ENCODE measurements at places on chromosomes 6 and 20. TPM values are rescaled to one million over a fixed set of nuclear protein-coding genes. Genes with fewer than 3 reads are reported as not detected.

TREML2 gene
- 0.78 TPM for total RNA-seq

BPIFA1 gene
- not detected for total RNA-seq

MPC1 gene
- total RNA-seq, result 17.4 TPM

TMC2 gene
- total RNA-seq, result not detected

TGM3 gene
- total RNA-seq, result not detected

MCHR2 gene
- total RNA-seq, result not detected

MICB gene
- total RNA-seq, result 14.3 TPM

GRCh38 chr20:58993332-58994248 is 12.5 kb downstream of the NELFCD start:
- no peak for DNase-seq

DNA sequence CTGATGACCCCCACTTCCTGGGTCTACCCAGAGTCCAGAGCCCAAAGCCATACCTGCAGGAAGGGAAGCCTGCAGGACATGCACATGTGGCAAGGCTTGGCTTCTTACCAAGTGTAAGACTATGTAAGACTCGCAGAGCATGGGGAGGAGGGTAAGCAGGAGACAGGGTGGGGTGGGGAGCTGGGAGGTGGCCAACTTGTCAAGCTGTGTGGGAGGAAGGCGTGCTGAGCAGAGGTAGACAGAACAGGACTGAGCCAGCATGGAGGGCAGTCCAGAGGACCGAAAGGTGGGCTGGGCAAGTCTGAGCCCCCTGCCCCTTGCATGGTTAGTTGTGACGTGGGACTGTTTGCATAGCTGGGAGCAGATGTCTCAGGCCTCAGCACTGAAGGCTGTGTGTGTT is 53.4 kb upstream of the RNF24 start:
- no peak for DNase-seq

DNA sequence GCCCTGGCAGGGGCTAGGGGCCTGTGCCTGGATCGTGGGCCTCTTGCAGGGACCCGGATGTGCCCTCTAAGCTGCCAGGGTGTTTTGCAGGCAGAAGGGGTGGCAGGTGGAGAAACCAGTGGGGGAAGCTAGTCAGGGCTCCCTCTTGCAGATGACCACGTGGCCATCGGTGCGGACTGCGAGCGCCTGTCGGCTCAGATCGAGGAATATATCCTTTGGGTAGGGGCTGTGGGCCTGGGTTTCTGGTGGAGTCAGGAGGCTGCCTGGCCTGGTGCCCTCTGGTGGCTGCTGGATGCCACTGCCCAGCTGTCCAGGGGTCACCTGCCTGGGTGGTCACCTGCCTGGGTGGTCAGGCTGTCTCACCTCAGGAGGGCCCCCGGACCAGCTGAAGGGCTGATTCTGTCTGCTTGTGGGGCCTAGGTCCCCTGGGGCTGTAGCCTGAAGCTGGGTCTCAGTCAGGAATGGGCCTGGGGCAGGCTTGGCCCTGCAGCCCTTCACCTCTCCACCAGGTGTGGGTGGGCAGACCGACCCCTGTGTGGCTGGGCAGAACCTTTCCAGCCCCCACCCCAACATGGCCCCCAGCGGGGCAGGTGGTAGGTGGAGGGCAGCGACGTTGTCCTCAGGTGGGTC is 6.7 kb downstream of the TCEA2 start:
- DNase-seq, result peak; percentile 47

DNA sequence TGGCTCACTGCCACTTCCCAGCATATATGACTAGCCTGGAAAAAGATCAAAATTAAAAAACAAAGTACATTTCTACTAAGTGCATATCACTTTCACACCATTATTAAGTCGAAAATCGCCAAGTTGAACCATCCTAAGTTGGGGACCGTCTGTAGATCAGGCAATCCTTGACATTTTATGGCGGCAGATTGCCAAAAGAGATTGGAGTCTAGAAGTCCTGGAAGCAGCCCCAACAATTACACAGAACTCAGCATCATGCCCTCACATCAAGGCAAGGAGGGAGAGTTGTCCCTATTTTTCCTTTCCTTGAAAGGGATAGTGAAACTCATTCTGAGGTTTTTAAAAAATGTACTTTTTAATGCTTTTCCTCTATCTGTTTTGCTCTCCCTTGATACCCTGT is 30.7 kb downstream of the SLC22A3 start:
- no peak for DNase-seq

- peak; percentile 41 for DNase-seq
Measured at GRCh38 chr6:41200296-41200900, 551 bp downstream of the TREML2 start.

GRCh38 chr6:28336284-28337120 is 554 bp upstream of the ZSCAN31 start:
- no peak for DNase-seq

GRCh38 chr6:124868481-124868880 is 93.8 kb upstream of the RNF217 start:
- no peak for DNase-seq

- DNase-seq, result no peak
Measured at GRCh38 chr6:127566651-127567050, 10.3 kb upstream of the C6orf58 start.

GRCh38 chr20:32922466-32922865 is 63.7 kb downstream of the EFCAB8 start:
- DNase-seq, result no peak

DNA sequence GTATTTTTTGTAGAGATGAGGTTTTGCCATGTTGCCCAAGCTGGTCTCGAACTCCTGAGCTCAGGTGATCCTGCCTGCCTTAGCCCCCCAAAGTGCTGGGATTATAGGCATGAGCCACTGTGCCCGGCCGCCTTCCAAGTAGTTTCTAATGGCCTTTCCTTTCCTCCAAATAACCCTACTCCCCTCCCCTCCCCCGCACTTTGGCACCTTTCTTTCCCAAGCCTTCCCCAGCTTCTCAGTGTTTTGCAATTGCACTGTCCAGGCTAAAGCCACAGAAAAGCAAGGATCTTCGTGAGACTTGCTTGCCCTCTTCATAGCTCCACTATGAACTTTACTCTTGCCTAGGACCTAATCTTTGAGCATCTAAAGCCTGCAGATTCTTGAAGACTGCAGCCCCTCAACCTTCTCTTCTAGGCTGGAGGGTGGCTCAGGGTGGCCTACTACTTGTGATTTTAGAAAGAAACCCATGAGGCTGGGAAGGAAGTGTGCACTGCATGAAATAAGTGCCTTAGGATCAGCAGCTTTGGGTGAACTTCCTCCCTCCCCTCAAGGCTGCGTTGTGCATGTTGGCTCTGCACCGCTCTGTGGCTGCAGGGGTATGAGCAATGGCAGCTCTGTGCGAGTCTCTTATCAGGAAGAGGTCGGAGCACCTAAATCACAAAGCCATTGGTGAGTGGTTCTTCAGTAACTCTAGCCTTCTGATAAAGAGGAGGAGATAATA is 152.4 kb upstream of the SNX9 start:
- DNase-seq, result no peak

DNA sequence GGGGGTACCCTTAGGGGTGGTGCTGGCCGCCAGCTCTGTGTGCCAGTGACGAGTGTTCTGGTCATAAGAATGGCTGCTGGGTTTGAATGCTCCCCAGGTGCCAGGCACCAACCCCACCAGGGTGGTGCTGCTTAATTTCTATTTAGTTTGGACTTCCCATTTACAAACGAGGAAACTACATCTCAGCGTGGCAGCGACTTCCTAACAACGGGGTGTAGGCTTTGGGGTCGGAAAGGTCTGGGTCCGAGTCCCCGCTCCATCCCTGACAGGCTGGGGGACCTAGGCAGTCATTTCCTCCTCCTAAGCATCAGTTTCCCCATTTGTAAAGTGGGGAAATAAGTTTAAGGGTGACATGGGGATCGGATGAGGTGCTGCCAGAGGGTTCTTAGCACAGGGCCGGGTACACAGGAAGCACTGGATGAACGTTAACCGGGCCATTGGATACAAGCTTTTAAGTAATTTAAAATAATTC is 30.3 kb downstream of the CEBPB start:
- DNase-seq, result no peak

GRCh38 chr6:160979061-160979708 is 12.4 kb upstream of the MAP3K4 start:
- no peak for DNase-seq

GRCh38 chr6:150987371-150987828 is 121.9 kb downstream of the MTHFD1L start:
- DNase-seq, result peak; percentile 58

GRCh38 chr6:168724033-168724432 is 283.0 kb downstream of the SMOC2 start:
- no peak for DNase-seq

- DNase-seq, result no peak
Measured at GRCh38 chr6:153624528-153624927, 414.5 kb upstream of the OPRM1 start.

DNA sequence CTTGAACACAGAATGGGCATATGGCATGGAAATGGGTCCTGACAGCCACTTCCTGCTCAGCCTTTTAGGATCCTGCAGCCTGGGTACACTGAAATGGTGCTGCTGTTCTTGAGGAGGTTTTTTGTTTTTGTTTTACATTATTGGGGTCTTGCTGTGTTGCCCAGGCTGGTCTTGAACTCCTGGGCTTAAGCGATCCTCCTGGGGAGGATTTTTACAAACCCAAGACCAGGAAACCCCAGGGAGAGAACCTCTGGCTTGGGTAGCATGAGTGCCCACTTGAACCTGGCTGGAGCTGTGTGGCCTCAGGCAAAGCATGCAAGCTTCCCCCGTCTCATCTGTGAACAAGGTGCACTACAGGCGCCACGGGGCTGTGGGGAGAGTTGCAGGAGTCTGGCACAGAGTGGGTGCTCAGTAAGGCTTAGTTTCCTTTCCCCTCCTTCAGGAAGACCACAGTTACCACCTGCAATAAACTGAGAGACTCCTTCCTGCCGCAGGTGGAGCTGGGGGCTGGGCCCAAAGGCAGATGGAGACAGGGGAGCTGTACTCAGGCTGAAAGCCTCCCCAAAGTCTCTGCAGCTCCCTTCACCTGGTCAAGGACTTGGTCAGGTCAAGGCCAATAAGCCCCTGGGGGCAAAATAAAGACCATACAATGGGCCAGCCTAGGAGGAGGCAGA is 1.8 kb downstream of the SLA2 start:
- peak; percentile 78 for DNase-seq

DNA sequence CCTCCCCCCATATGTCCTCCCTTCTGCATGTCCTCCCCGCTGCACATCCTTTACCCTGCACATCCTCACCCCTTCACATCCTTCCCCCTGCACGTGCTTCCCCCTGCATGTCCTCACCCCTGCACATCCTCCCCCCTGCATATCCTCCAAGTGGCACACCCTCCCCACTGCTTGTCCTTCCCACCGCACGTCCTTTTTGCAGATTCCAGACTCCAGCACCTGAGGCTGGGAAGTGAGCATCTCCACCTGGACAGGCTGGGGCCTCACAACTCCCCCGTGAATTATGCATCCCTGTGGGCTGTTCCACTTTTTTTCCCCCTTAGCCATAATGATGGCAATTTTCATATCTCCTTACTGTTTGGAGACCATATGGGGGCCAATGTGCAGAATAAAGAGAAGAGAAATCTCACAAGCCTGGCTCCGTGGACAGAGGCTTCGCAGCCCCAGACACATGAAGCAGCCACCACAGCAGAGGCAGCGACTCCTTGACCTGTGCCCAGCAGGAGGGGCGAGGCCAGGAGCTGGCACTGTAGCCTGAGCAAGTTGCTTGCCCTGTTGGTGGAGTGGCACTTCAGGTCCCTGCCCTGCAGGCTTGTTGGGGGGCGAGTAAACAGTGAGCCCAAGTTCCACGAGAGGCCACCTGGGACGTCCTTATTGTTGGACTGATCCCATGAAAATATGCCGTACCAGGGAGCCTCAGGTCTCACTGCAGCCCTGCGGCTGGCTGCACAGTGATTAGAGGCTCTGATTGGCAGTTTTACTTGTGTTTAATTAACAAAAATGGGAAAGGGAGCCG is 113.1 kb downstream of the SYNDIG1 start:
- DNase-seq, result no peak

DNA sequence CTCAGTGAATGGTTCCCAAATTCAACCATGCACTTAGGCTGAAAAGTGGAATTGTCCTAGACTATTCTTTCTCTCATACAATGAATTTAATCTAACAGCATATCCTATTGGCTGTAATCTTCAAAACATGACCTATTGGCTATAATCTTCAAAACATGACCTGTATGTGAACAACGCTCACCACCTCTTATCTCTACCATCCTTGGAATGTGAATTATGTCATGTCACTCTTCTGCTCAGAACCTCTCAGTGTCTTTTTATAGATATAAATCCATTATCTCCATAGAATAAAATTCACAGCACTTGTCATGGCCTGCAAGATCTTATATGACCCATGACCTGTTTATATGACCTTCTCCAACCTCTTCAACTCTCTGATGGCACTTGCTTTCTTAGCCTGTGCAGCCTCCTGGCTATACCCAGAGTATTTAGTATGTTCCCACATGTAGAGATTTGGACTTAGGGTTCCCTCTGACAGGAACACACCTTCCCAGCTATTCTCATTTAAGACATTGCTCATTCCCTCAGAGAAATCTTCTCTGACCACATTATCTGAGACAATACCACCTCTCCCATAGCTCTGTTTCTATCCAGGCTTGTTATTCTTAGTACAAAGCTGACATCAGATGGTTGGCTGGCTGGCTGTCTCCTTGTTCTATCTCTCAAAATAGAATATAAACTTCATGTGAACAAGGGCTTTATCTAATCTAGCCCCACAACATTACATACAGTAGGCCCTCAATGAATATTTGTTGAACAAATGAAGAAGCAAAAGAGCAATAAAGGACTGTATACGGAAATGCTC is 275.0 kb upstream of the PREP start:
- no peak for DNase-seq

DNA sequence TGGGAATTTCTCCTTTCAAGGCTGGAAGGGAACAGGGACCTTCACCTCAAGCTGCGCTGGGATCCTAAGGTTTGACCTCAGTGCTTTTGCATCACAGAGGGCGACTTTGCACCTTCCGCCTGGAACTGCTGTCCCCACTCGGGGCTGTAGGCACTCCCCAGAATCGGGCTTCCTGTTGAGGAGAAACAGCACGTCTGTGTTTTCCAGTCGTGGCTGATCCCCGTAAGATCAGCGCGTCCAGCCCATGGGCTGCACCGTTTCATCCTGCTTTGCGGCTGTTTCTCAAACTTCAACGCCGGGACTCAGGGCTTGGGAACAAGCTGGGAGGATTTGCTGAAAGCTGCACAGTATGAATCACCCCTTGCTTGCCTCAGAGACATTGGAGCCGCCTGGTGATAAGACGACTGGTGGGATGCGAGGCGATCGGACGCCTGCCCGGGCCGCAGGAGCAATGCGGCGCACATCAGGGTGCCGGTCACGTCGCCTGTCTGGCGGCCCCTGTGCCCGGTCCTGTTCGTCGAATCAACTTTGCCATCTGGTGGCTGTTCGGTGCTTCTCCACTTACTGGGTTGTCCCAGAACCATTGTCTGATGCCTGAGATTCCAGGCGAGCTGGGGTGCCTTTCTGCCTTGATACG is 53.6 kb upstream of the FRMD1 start:
- no peak for DNase-seq

All from CD4-positive, alpha-beta T cell (primary cell).